CD4-positive, alpha-beta T cell treated with Interleukin-15 for 1 hour (primary cell): ENCODE measurements at places on chromosomes 7 and 10.

DNA sequence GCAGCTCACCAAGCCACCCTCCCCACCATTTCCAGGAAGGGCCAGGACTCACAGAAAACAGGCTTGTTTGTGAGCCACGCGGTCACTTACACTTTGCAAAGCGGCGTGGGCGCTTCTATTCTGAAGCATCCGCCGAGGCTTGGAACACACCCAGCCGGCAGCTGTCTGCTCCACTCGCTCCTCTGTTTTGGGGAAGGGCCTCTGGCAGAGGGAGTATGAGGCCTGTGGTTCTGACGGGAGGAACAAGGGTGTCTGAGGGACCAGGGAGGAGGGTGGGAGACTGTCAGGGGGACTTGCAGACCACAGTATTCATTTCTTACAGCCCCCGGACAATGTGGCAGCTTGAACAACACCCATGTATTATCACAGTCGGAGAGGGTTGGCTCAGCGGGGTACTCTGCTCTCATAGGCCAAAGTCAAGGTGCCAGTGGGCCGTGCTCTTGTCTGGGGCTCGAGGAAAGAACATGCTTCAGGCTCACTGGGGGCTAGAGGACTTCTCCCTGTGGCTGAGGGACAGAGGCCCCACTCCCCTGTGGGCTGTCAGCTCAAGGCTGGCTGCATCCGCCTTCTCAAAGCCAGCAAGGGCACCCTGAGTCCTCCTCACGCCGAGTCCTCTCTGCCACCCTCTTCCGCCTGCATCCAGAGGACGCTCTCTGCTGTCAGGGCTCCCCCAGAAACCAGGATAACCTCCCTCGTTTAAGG lies 60.4 kb upstream of the FAM20C start:
- no peak for DNase-seq

DNA sequence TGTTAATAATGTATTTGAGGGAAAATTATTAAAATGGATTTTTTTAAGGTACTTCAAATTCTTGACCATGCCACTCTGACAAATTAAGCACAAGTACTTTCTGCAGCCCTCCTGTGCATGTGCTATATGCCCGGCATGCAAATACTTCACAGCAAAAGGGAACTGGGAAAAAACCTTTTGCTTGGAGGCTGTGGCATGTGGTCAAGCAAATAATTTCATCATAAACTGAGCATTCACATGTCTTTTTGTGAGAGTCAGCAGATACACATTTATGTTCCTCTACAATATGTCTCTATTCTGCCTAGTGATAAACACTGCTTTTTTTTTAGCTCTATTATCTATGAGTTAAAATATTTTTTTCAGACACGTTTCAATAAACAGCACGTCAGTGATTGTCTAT lies 53.7 kb upstream of the SEMA3A start:
- DNase-seq, result peak; percentile 31

DNA sequence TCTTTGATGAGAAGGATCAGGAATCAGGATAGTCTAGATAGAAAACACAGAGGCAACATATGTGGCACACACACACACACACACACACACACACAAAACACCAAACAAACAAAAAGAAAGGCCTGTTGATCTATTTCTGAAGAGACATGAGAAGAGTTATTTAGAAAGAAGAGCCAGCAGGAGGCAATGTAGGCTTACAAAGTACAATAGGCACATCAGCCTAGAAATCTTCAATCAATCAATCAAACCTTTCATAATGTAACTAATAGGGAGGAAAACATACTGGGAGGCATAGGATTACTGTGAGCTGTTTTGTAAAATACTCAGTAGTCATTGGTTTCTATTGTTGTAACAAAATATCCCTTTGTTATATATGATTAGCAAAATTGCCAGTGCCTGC lies 47.3 kb upstream of the TES start:
- no peak for DNase-seq

GRCh38 chr10:48564466-48565160 lies 40.3 kb downstream of the ARHGAP22 start:
- no peak for DNase-seq

GRCh38 chr7:7919449-7919945 lies 49.1 kb upstream of the GLCCI1 start:
- DNase-seq, result no peak

GRCh38 chr7:138116892-138117291 lies 40.6 kb downstream of the AKR1D1 start:
- no peak for DNase-seq

DNA sequence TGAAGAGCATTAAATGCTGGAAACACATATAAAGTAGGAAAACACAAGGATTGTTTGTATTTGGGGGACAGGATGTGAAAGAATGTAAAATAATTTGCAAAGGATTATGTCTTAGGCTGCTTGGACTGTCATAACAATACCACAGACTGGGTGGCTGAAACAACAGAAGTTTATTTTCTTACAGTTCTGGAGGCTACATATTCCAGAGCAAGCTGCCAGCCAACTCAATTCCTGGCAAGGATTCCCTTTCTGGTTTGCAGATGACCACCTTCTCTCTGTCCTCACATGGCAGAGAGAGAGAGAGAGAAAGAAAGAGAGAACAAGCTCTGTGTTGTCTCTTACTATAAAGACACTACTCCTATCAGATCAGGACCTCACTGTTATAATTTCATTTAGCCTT lies 8.8 kb upstream of the LAMB4 start:
- DNase-seq, result no peak

DNA sequence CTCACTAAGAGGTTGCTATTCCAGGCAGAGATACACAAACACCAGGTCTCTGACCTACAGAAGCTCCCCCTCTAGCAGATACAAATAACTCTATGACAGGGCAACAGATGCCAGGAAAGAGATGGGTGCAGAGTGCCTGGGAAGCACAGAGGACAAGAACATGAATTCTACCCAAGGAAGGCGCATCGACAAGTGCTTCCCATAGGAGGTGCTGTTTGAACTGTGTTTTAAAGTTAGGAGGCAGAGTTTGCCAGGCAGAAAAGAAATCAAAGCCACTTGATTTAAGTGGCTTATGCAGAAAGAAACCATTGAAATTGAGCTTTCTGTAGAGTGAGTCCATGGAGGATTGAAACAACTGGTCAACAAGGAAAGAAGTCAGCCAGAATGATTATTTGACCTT lies 35.3 kb upstream of the EGR2 start:
- DNase-seq, result no peak

- no peak for DNase-seq
These were observed 115.4 kb upstream of the TNRC18 start for GRCh38 chr7:5539013-5539411.

DNA sequence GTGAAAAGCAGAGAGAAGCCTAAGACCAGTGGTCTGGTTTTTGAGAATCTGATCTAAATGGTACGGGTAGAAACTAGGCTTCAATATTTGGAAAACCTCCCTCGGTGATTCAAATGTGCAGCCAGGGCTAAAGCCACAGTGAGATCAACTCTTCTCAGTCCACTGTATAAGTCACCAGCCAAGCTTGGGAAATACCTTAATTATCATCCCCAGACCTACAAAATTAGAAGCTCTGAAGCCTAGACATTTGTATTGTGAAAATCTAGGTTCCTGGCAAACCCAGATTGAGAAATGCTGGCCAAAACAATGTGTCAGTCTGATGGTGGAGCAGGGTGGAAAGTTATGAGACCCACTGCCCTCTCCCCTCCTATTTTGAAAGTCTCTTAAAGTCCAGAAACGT lies 131.7 kb downstream of the DGKI start:
- no peak for DNase-seq

GRCh38 chr7:132526111-132526740 lies 50.0 kb downstream of the PLXNA4 start:
- DNase-seq, result no peak

DNA sequence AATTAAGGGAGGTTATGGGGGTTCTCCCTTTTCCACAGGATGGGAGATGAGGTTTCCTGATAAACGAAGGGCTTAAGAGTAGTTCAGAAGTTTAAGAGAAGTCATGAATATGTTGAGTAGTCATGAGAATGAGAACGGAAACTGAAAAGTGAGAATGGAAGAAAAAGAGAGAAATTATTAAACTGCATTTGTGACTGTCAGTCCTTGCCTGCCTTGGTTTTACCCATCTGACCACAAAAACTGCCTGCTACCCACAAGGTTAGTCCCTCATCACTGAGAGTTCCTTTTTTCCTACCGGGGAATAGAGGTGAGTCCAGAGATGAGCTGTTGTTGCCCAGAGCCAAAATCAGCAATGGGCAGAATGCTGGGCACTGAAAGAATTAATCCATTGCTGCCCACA lies 174.1 kb upstream of the BET1 start:
- no peak for DNase-seq

DNA sequence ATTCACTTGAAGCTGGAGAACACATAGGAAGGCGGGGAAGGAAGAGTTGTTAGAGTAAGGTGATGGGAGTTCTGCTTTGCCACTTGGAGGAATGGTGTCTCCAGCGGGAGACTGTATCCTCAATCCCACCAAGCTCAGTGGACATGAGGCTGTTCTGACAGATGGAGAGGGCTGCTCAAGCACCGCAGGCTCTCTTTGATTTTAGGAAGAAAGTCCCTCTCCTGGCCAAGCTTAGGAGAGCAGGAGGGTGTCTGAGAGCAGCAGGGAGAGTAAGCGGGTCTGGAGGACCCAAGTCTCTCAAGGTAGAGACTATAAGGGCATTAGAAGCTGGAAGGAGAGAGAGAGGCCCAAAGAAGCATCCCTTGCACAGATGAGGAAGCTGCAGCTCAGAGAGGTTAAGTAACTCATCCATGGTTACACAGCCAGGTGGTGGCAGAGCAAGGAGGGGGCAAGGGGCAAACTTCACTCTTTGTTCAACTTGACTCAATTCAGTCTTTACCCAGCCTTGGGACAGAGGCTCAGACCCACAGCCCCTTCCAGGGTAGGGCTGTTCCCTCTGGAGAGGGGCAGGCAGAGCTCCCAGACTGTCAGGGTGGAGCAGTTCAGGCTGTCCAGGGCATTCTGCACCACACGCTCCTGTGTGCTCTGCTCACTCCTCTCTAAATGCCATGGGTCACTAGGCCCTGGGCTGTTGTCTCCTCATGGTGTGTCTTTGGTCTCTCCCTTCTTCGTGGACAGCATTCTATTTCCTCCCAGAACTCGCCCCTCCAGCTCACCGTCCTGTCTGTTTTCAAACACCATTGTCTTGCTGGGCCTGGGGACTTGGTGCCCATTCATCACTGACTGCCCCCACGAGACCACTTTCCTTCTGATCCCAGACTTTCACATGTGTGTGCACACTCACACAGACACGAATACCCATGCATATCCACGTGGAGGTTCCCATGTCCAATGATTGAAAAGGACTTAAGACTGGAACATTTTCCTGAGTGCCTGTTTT lies 8.9 kb downstream of the CHAT start:
- no peak for DNase-seq

DNA sequence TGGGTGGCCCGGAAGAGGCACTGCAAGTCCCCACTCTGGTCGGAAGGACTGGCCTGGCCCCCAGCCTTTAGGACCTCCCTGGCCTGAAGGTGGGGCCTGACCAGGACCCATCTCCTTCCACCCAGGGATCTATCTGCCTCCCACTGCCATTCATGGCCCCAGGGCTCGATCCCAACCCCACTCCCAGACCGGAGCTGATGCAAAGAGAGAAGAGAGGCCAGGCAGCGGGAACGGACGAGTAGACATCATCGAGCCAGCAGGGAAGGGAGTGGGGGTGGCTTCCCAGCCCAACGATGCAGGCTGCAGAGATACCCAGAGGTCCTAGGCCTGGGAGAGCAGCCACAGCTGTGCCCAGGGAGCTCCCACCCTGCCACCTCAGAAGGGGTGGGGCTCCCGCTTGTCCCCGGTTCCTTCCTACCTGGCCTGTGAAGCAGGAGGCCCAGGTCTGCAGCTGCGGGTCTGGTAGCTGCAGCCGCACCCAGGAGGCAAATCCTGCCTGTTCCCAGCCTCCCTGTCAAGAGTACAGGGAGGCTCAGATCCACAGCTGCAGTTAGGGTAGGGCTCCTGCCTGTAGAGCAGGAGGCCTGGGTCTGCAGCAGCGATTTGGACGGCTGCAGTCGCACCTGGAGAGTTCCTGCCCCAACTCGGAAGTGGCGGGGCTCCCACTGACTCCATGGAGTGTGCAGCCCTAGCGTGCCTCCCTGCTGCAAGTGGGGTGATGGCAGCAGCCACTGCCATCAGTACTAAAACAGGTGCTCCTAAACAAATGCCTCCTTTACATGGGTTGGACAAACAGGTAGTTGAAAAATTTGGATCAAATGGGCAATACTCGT lies 1151.0 kb upstream of the PHF14 start:
- no peak for DNase-seq

- peak; percentile 34 for DNase-seq
These were observed 694 bp downstream of the COL1A2 start for GRCh38 chr7:94395141-94396036.

DNA sequence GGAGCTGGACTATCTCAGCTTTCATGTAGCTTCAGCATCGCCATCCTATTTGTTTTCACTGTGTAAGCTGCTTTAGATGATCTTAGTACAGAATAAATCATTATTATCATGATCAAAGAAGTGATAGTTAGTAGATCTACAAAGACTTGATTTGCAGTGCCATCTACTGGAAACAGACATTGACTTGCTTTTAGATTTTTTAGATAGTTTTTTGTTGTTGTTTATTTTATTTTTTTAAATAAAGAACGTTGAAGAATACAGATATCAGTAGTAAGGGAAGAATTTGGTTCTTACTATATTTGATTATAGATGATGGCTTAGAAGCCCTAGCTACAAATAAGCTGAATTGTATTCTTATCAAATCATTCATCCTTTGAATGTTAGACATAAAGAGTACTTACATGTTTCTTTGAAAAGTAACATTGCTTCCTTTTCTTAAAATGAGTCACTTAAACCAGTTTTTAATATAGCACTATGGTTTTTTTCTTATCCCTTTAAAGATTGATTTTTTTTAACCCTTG lies 6.3 kb upstream of the SFMBT2 start:
- DNase-seq, result no peak

DNA sequence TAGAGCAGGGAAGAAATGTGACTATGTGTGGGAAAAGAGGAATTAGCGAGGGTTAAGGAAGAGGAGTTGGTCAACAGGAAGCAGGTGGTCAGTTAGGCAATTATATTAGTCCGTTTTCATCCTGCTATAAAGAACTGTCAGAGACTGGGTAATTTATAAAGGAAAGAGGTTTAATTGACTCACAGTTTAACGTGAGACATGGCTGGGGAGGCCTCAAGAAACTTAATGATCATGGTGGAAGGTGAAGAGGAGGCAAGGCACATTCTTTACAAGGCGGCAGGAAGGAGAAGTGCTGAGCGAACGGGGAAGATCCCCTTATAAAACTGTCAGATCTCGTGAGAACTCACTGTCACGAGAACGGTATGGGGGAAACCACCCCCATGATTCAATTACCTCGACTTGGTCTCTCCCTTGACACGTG lies 35.0 kb downstream of the RAMP3 start:
- DNase-seq, result peak; percentile 35

DNA sequence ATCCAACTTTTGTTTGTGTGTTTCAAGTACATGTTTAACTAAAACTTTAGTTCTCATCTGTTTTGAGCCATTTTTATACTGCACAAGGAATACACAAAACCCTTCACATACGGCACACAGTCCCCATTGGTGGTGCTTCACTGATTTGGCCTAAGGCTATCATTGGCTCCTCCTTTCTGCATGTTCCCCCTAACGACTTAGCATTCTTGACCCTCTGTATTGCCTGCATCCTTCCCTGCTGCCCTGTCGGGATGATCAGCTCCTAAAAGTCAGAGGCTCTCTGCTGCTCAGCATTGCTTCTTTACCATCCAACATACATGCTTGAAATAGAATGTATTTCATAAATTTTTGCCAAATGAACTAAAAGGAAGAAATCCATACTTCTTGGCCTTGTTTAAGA lies 111.4 kb upstream of the ABCB5 start:
- no peak for DNase-seq

GRCh38 chr7:46654546-46655443 lies 733.7 kb upstream of the IGFBP3 start:
- no peak for DNase-seq
